ENCODE measurements at places on chromosomes 12 and 14.

DNA sequence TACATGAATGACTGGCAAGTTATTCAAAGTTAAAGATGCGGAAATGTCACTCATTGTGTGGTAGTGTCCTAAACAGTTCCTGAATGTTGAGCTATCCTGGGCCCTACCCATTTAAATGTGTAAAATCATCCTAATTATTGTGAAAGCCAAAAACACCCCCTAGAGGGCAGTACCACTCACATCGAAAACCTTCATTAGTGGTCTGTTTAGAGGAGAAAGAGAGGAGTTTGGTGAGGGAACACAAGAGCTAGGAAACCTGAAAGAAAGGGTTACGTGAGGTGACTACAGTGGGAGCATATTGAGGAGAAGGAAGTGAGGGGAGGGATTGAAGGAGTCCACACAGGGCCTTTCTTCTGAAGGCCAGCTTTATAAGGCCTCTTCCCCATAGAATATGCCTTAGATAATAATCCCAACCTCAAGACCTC is 2.5 kb upstream of the TEP1 start:
- DNase-seq = peak; percentile 71

GRCh38 chr14:68363466-68363842 is 429.4 kb downstream of the ZFP36L1 start:
- no peak for DNase-seq

DNA sequence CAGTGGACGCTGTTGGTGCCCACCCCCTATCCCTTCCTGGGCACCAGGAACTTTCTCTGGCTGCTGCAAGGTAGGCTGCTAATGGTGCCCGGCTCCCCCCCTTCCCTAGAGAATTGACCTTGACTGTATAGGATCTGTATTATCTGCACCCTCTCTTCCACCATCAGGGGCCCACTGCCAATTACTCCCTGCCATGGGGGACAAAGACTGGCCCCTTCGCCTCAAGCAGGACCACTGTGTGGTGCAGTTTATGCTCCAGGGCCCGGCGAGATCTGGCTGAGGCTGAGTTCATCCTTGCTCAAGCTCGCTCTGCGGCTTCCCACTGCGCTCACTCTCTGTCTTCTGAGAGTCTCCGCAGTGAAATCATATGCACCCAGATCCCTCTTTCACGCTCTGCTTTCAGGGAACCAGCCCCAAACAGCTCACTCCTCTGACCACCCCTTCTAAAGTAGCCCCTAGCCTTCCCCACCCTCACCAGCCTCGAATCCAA is 95.2 kb downstream of the LGMN start:
- no peak for DNase-seq

DNA sequence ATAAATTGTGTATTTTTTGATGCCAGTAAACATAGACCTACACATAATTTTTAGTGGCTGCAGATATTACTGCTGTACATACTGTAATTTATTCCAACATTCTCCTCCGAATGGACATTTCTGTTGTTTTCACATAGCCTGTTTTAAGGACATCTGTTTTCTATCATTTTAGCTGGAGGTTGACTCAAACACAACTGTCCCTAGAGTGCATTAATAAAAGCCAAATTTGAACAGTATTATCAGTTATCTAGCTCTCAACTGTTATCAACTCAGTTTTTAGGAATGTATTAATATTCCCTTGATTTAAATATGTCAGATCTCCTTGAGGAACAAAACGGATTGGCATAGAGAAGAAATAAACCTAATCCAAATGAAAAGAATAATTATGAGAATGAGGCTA is 17.2 kb upstream of the PIWIL1 start:
- DNase-seq = no peak

DNA sequence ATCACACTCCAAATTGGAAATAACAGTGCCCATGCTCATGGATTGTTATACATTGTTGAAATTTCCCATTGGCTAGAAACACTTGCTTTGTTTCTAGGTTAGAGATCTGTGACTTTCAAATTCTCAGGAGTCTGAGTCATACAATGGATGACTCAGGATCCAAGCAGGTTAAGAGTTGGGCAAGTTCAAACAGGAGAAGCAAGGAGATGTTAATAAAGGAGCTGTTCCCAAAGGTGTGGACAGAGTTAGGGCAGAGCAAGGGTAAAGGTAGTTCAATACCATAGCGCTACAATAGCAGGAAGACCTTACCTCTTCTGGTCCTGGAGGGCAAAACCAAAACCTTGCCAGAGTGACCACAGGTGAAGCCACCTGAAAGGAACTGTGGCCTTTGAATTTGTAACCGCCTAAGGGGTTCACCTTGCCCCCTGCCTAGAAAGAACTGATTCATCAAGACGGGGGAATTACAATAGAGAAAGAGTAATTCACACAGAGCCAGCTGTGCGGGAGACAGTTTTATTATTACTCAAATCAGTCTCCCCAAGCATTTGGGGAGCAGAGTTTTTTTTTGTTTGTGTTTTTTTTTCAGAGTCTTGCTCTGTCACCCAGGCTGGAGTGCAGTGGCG is 4.2 kb upstream of the AMN1 start:
- DNase-seq = peak; percentile 36

GRCh38 chr14:89452281-89452680 is 35.2 kb upstream of the FOXN3 start:
- no peak for DNase-seq

GRCh38 chr12:26821212-26821701 is 11.7 kb downstream of the ITPR2 start:
- no peak for DNase-seq

GRCh38 chr12:113537046-113537750 is 65.5 kb upstream of the LHX5 start:
- no peak for DNase-seq

- no peak for DNase-seq
Observed at GRCh38 chr12:3120701-3121100, 43.5 kb downstream of the TSPAN9 start.

GRCh38 chr12:104473374-104473983 is 16.7 kb downstream of the CHST11 start:
- peak; percentile 43 for DNase-seq

DNA sequence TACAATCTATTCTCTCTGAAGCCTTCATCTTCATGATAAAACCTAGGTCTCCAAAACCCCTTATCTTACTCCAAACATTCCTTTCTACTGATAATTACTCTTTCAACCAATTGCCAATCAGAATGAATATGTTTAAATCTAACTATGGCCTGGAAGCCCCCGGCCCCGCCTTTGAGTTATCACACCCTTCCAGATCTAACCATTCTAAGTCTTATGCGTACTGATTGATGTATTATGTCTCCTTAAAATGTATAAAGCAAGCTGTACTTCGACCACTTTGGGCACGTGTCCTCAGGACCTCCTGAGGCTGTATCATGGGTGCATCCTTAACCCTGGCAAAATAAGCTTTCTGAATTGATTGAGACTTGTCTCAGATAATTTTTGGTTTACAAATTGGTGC is 14.4 kb downstream of the PABPN1 start:
- DNase-seq = no peak

- no peak for DNase-seq
Observed at GRCh38 chr12:7210642-7211151, 21.2 kb downstream of the PEX5 start.

- no peak for DNase-seq
Observed at GRCh38 chr14:100804138-100804537, 21.8 kb upstream of the MEG3 start.

- no peak for DNase-seq
Observed at GRCh38 chr12:59650588-59651228, 54.9 kb downstream of the SLC16A7 start.

DNA sequence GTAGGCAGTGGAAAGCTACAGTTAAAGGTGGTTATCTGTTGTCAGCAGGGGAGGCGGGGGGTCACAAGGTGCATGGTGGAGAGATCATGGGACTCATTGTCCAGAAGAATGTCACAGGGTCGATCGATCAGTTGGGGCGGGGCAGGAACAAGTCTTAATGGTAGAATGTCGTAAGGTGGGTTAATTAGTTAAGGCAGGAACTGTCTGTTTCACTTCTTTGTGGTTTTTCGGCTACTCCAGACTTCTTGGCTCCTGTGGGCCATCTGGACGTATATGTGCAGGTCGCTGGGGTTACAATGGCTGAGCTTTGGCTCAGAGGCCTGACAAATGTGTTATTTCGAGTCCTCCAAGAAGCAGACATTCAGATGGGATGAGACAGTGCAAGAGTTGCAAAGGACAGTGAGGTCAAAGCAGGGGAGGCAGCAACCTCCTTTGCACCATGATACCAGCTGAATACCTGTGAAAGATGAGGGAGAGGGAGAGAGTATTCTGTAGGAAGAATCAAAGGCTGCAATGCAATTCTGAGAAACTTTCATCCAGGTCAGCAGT is 246.9 kb upstream of the TMEM132C start:
- DNase-seq = no peak

DNA sequence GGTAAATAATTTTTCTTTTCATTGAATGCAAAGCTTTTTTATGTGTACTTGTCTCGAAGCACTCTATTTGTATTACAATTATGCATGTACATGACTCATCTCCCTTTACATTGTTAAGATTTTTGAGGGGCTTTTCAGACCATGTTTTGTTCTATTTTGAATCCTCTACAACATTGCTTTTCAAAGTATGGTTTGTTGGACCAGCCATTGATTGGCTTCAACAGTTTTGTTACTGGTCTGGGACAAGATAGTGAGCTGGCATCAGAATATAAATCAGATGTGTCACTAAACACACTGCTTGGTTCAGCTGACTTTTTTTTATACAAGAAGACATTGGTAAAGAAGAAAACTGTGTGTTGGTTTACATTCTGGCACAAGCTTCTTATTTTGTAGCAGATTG is 122.3 kb downstream of the MON2 start:
- no peak for DNase-seq

DNA sequence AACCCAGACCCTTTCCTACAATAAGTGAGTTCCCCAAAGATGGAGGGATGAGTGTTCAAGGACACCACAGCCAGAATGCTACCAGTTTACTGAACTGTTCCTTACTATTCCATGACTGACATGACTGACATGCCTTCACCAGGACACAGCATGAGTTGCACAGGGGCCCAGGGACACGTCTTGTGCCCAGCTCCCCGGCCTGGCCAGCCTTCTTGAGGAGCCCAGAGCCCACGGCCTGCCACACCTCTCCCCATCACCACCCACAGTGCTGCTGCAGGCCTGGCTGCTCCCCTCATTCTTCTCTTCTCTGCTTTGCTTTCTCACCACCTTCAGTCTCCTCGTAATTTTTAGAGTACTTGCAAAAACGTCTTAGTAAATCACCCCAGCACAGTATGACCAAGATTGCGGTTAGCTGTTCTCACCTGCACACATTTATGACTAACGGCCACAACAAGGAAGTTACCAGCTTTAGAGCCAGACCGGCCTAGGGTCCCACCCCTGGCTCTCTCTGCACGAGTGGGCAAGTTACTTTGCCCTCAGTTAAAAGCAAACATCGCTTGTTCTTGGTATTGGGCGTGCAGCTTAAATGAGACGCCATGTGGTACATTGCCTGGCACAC is 18.5 kb downstream of the PPP2R5E start:
- DNase-seq = peak; percentile 30

DNA sequence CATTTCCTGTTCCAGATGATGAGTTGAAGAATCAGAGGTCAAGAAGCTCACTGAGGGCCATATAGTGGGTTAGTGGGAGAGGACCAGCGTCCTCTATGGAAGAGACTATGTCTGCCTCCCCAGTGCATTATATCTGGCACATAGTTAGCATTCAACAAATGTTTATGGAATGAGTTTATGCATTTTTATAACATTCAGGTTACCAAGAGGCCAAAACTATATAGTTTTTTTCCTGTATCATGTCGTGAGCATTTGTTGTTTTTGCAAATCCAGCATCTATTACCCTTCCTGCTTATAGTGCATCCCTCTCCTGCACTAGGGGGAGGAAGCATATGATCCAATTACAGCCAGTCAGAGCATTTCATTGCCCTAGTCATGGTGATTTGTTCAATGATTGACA is 60.6 kb downstream of the SUDS3 start:
- DNase-seq = no peak

GRCh38 chr14:89198544-89199329 is 218.3 kb downstream of the FOXN3 start:
- no peak for DNase-seq

DNA sequence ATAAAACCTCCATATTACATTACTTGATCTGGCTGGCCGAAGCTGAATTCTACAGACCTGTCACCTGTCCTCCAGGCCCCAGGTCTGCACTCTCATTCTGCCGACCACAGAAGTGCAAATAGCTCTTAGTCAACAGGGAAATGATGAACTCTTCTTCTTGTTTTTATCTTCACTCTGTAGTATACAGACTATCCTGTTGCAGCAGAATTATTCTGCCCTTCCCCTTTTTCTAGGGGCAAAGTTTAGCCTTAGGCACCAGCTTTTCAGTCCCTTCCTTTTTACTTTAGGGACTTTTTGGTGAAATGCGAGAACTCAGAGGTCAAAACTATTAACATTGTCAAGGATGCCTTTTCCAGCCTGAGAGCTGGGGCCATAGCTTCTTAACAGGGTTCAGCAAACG is 229.6 kb upstream of the EGLN3 start:
- no peak for DNase-seq

All from CD4-positive, alpha-beta T cell treated with Interleukin-21 for 1 hour (primary cell).